A549 treated with GW870086 at 1 μM for 4 hours (cell line): ENCODE measurements at places on chromosomes 16 and 17. TPM values are rescaled to one million over a fixed set of nuclear protein-coding genes. Genes with fewer than 3 reads are reported as not detected.

Gene CES3
- 1.8 to 2.5 TPM (median 2.3 TPM) in 5 replicates for total RNA-seq

Gene SOX9
- 6.6 to 9.8 TPM (median 9.1 TPM) in 5 replicates for total RNA-seq

Gene NPW
- total RNA-seq = 0.44 to 1.7 TPM (median 0.85 TPM) in 5 replicates

Gene RAMP2
- total RNA-seq = 0.65 to 1.7 TPM (median 1.4 TPM) in 5 replicates

Gene SGCA
- total RNA-seq = 1.3 to 1.9 TPM (median 1.7 TPM) in 5 replicates

Gene GFOD2
- total RNA-seq = 16.0 to 18.1 TPM (median 16.9 TPM) in 5 replicates

Gene KRTAP4-3
- total RNA-seq = not detected in 5 replicates

Gene NTN3
- 0.07 TPM in 1 of 5 replicates, not detected in the others for total RNA-seq

Gene KCNAB3
- 1.7 to 2.9 TPM (median 2.0 TPM) in 5 replicates for total RNA-seq

Gene KRT17
- 0.63 to 1.9 TPM (median 1.3 TPM) in 5 replicates for total RNA-seq

Gene SLC13A5
- total RNA-seq = 0.20 to 0.30 TPM (median 0.25 TPM) in 4 of 5 replicates, not detected in the other

Gene RAD51D
- 26.4 to 33.1 TPM (median 29.1 TPM) in 5 replicates for total RNA-seq

Gene CCL1
- not detected in 5 replicates for total RNA-seq

Gene ANKRD40CL
- not detected in 5 replicates for total RNA-seq

Gene CA5A
- not detected in 5 replicates for total RNA-seq

Gene SLC13A2
- total RNA-seq = 0.10 to 0.18 TPM (median 0.14 TPM) in 5 replicates

Gene TIMP2
- total RNA-seq = 201 to 255 TPM (median 228 TPM) in 5 replicates

Gene MYH8
- not detected in 5 replicates for total RNA-seq

Gene PYY
- not detected in 5 replicates for total RNA-seq

Gene NPIPB13
- 0.86 to 3.0 TPM (median 2.1 TPM) in 5 replicates for total RNA-seq

Gene ZG16
- total RNA-seq = not detected in 5 replicates

Gene C16orf46
- 0.41 to 1.5 TPM (median 1.1 TPM) in 5 replicates for total RNA-seq
